ENCODE measurements at places on chromosomes 7 and 10.

DNA sequence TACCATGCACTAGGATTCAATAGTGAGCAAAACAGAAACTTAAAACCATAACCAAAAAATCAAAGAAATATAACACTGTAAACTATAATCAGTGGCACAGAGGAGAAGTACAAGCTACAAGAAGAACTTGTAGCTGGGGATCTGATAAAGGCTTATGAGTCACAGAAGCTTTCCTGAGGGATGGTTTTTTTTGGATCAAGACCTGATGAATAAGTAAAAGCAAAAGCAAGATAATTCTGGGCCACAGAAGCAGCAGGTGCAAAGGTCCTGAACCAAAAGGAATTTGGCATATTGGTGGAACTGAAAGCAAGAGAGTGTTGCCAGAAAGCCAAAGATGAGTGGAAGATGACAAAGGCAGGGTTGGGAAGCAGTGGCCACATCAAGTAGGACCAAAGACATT is 37.4 kb upstream of the BET1 start:
- DNase-seq, result no peak

DNA sequence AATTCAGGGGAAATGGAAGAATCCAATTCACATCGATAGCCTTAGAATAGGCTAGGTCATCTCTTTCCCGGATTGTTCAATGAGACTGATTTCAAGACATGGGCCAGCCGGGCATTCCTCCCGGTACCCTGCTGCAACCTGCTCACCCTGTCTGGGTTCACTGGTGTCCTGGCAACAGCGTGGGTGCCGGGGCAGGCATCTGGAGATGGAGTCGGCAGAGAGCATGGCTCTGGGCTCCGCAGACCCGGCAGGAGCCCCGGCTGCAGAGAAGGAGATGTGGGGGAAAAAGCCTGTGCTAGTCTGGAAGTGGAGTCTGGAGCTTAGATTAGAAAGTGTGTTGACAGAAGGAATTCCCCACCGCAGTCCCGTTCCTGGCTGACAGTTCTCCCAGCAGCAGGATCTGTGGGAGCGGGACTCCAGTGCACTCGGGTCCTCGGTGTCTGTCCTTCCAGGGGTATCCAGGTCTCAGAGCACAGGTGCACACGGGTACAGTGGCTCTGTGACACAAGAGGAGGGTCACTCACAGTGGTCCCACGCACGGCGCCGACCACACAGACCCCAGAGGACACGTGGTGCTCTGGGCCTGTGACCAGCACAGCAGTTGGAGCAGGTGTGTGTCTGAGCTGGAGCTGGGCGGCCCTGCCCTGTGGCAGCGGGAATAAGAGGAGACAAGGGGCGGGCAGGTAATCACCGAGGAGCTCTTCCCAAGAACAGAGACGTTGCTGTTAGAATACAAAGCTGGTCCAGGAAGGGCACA is 65.7 kb upstream of the PITRM1 start:
- no peak for DNase-seq

DNA sequence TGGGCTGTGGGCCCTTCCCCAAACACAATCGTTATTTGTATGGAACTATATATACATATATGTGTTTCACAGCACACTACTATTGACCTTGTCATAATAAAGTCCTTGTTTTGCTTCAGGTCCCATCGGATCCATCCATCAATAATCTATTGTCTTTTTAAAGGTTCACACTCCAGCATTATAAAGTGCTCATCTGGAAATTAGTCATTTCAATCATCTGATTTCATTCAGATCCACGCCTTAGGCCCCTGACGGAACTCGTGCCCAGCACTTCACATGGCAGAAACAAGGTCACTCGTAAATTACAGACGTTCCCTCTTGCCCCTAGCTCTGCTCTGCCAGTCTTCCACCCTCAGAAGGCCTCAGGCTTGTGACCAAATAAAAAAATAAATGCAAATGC is 133.1 kb upstream of the PPP2R2D start:
- no peak for DNase-seq

GRCh38 chr7:124840435-124840834 is 74.8 kb upstream of the GPR37 start:
- no peak for DNase-seq

- no peak for DNase-seq
These were observed 361.8 kb upstream of the MGMT start for GRCh38 chr10:129105266-129105665.

- peak; percentile 48 for DNase-seq
These were observed 108.0 kb downstream of the WDFY4 start for GRCh38 chr10:48792687-48793096.

GRCh38 chr7:106398786-106399185 is 114.0 kb upstream of the NAMPT start:
- DNase-seq, result no peak

GRCh38 chr10:314381-314780 is 179.1 kb downstream of the ZMYND11 start:
- DNase-seq, result no peak

GRCh38 chr10:88466786-88467185 is 116.3 kb downstream of the RNLS start:
- DNase-seq, result no peak

DNA sequence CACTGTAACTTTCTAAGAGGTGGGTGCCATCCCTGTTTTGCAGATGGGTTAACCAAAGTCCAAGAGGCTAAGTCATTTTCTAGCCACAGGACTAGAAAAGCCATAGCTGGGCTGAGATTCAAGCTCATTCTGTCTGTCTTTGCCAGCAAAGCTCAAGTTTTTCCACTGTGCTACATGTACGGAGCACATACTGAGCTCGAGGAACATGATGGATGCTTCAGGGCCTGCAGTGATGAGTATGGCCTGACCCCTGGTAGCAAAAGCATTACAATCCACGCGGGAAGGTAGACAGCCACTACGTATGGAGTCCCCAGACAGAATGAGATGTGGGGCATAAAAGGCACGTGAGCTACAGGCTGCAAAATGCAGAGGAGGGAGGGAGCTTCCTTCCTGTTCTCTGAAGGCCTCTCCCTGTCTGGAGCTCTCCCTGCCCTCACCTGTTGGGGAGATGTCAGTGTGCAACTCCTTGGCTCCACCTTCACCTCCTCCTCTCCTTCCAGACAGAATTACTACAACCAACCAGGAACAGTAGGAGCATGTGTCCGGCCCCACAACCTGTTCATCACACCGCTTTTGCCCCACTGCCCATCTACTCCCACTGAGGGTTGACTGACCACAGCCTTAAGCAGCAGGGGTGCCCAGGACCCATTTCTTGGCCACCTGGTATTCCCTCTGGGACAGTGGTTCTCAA is 16.4 kb downstream of the ITPRIP start:
- no peak for DNase-seq

- DNase-seq, result no peak
These were observed 16.8 kb upstream of the MSMB start for GRCh38 chr10:46062723-46063428.

DNA sequence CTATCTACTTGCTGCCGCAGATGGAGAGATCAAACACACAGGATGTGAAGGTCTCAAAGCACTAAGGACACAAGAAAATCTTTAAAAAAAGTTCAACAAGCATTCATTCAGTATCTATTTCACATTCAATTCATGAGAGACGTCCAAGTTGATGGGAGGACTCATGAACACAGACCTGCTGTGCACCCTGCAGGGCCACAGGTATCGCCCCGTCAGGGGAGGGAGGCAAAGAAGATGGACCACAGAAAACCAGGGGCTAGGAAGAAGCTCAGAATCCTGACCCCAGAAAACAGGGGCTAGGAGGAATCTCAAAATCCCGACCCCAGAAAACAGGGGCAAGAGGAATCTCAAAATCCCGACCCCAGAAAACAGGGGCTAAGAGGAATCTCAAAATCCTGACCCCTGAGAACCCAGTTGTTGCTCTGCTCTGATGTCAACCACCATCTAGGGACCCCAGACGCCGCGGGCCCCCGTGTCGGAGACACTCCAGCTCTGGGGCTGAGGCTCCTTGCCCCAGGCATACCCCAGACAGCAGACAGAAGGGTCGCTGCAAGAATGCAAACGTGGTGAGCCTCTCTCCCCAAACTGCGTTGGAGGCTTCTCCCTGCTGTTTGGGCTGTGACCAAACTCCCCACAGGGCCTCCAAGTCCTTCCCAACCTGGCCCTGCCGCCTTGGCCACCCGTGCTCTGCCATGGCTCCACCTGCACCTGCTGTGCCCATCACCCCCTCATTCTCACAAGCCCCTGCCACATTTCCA is 197.6 kb downstream of the DIP2C start:
- no peak for DNase-seq

- DNase-seq, result no peak
These were observed 37.1 kb downstream of the COL13A1 start for GRCh38 chr10:69838853-69839252.

GRCh38 chr10:72679838-72680241 is 12.1 kb upstream of the MCU start:
- DNase-seq, result no peak

DNA sequence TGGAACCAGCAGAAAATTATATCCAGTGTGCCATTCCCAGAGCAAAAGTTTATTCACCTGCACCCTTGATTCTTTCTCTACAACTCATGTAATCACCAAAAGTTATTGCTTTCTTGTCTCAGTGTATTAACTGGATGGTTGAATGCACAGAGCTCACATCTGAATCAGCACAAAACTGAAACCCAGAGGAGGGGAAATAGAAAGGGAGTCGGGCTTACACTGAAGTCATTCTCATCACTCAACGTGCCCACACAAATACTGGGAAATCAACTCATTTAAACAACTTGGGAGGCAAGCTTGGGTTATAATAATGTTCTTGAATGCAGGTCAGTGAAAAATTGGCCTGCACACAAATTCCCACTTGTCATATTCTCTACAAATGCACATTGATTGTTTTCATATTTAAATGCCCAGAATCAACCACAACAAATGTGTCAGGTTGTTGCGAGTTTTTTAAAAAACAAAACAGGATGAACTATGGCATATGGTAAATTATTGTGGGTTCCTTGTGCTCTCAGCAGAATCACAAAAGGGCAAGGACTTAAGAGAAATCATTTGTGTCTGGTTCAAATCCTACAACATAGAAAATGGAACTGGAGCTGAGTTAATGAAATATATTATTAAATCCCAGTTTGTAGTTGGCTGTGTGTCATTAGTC is 125.9 kb upstream of the NOBOX start:
- no peak for DNase-seq

- DNase-seq, result no peak
These were observed 263.1 kb upstream of the HGF start for GRCh38 chr7:82032901-82033300.

DNA sequence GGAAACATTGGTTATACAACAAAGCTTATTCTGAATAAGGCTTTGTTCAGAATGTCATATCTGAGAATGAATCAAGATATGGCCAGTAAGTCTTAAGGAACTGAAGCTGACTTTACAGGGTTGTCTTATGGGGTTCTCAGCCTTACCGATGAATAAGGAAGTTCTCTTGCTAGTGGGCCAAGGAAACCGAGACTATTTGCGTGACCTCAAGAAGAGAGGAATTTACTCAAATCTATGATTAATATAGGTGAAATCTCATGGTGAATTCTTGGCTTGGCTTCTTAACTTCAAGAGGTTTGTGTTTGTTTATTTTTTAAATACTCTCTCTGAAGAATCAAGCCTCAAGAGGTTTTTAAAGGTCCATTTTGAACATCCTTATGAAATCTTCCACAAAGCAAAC is 4.7 kb upstream of the MRLN start:
- no peak for DNase-seq

- no peak for DNase-seq
These were observed 46.6 kb upstream of the ADRA2A start for GRCh38 chr10:111030042-111030750.

DNA sequence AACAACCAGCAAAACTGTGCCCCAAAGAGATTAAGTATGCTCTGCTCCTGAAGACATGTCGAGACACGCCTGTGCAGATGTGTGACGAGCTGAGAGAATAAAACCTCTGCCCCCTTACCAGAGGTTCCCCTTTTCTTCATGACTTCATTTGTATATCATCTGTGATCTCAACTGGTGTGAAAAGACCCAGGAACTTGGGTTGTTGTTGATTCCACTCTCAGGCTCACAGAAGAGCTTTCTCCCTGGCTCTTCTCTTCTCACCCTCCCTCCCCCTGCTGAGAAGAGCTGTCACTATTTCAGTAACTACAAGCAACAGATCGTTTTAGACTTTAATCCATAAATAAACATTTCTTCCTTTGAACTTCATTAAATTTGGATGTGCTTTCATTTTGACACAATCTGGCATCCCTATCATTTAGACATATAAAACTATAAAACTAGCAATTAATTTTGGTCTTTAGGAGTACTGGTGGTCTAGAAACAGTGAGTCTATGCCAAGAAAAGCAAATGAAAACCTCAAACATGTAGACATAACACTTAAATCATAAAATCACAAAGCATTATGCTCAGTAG is 179.3 kb upstream of the FZD8 start:
- DNase-seq, result no peak

- no peak for DNase-seq
These were observed 18.0 kb downstream of the STX1A start for GRCh38 chr7:73701357-73701995.

- DNase-seq, result peak; percentile 9
These were observed 57.2 kb downstream of the RASGEF1A start for GRCh38 chr10:43209651-43210141.
